ENCODE measurements at places on chromosomes 2 and 18.

- DNase-seq = no peak
These were observed 54.1 kb downstream of the BAZ2B start for GRCh38 chr2:159562248-159562647.

DNA sequence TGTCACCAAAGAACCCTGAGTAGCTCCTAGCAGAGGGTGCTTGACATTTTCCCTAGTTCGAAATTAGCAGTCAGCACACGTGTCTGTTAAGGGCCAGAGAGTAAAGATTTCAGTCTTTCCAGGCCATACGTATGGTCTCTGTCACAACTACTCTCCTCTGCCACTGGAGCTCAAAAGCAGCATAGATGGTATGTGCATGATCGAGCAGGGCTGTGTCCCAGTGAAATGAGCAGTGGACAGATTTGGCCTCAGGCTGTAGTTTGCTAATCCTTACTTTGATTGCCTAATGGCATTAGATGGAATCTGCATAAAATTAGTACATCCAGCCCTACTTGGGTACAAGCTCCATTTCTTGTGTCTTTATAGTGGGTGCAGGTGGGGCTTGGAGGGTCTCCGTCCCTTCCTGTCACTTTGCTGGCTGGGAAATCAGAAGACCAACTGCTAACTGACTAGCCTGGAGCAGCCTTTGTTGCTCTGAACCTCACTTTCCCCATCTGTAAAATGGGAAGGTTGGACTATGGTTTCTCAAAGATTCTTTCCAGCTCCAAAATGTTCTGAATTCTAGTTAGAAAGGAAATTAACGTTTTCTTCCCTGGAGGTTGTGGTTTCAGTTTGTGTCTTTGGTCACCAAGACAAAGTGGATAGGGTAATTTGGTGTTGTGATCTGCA is 108.5 kb downstream of the GLI2 start:
- DNase-seq = no peak

GRCh38 chr2:40752796-40753195 is 300.9 kb upstream of the SLC8A1 start:
- no peak for DNase-seq

GRCh38 chr2:141439524-141439923 is 691.3 kb downstream of the LRP1B start:
- DNase-seq = no peak

- no peak for DNase-seq
These were observed 169.4 kb downstream of the DDX1 start for GRCh38 chr2:15761056-15761455.

GRCh38 chr2:206832873-206833272 is 67.5 kb downstream of the FASTKD2 start:
- DNase-seq = no peak

Measured in substantia nigra (tissue), 51 donors.